ENCODE measurements at places on chromosomes 16 and 17.

DNA sequence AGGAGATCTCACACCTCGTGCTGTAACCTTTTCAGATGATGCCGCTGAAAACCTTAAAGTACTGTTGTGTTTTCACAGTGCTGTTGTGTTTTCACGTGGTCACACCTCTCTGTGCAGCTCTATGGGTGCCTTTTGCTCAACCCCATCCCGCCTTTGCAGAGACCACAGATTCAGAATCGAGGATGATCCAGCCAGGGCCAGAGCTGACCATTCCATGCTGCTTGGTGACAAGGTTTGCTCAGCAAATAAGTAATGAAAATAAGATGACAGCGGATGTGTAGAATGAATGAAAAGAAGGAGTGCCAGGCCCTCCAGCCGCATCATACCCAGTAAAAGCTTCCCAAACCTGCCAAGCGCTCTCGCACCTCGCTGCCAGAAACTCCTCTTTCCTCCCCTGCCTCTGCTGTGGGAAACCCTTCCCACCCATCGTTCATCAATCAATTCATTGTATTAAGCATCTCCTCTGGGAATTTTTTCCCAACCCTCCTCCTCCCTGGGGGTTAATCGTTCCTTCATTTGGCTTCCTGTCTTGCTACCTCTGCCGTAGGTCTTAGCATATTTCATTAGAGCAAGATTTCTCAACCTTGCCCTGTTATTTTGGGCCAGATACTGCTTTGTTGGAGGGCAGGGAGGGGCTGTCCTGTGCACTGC, 93.4 kb upstream of the CRHR1 start:
- no peak for DNase-seq

DNA sequence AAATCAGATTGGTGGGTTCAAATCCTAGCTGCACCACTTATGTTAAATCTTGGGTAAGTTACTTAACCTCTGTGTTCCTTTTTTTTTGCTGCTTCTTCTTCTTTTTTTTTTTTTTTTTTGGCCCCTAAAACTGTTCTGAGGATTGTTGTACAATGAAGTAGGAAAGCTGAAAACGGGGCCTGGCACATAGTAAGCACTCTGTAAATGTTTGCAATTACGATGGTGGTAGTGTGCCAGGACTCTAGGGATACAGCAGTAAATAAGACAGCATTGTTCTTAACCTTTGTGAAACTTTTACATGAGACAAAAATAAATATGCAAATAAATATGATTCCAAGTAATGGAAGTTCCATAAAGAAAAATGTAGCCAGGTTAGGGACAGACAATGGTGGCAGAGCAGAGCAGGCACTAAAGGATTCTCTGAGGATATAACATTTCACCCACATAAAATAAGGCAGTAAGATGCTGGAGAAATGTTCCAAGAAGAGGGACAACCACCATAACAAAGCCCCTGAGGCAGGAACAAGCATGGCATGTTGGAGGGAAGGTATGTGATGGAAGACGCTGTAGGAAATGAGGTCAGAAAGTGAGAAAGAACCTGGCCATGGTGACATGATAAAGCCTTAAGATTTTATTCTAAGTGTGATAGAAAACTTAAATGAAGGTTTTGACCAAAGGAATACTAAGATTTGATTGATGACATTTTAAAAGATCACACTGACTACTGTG, 127.3 kb downstream of the NLK start:
- no peak for DNase-seq

DNA sequence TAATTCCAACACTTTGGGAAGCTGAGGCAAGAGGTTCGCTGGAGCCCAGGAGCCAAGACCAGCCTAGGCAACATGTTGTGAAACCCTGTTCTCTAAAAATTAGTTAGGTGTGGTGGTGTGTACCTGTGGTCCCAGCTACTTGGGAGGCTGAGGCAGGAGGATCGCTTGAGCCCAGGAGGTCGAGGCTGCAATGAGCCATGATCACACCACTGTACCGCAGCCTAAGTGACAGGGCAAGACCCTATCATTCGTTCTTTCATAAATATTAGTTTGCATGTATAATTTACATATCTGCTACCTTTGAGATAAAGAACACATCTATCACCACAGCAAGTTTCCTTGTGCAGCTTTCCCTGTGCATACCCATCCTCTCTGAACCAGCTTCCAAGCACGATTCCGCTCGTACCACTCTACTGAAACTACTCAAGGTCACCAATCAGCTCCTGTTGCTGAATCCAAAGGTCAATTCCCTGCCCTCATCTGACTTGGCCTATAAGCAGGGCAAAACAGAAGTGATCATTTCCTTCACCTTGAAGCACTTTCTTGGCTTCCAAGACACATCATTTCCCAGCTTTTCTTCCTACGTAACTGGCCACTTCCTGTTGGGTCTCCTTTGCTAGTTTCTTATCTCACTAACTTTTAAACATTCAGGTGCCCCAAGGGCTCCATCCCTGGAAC, 49.1 kb downstream of the GRB2 start:
- DNase-seq = no peak

- no peak for DNase-seq
Measured at GRCh38 chr17:45273551-45273957, 11.7 kb upstream of the SPATA32 start.

DNA sequence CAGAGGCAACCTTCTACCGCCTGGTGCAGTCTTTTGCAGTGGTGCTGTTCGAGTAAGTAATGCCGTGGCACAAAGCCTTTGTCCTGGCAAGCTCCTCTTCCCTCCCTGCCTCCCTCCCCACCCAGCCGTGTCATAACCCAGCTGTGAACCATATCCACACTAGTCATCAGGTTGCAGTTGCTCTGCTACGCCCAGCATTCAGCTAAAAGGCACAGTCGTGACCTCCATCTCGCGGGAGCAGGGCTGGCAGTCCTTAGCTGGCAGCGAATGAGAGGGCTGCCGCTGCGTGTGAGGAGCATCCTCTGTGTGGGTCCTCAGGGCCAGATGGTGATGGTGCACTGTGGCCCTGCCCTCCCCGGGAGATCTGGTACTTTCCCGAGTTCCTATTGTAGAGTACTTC, 39.3 kb downstream of the CIBAR2 start:
- DNase-seq = peak; percentile 22

DNA sequence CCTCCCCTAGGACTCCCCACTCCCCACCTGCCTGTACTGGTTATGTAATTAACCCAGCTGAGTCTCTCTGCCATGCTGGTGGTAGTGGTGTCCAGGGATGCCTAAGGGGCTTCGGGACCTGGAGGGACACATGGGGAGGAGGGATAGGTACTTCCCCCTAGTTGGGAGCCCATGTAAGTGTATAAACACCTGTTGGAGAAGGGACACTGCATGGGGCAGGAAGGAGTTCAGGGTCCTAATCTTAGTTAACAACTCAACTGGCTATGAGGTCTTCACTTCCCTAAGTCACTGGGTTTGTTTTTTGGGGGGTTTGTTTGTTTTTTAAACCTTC, 1.3 kb downstream of the RASL10B start:
- DNase-seq = no peak

DNA sequence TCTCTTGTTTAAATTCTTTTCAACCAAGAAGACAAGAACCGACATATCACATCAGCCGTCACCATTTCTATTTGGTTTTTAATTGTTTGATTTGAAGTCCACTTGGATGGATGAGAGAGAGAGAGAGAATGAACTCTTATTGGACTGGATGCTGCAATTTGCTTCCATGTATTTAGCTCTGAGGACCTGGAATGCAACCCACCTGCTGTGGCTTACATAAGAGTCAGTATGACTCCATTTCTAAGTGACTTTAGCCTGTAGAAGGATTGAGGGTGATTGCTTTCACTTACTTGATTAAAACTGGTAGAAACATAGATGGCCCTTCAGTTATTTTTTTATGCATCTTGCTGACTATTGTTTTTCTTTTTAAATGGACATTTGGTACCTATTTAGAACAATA, 296.1 kb downstream of the CNTNAP4 start:
- no peak for DNase-seq

DNA sequence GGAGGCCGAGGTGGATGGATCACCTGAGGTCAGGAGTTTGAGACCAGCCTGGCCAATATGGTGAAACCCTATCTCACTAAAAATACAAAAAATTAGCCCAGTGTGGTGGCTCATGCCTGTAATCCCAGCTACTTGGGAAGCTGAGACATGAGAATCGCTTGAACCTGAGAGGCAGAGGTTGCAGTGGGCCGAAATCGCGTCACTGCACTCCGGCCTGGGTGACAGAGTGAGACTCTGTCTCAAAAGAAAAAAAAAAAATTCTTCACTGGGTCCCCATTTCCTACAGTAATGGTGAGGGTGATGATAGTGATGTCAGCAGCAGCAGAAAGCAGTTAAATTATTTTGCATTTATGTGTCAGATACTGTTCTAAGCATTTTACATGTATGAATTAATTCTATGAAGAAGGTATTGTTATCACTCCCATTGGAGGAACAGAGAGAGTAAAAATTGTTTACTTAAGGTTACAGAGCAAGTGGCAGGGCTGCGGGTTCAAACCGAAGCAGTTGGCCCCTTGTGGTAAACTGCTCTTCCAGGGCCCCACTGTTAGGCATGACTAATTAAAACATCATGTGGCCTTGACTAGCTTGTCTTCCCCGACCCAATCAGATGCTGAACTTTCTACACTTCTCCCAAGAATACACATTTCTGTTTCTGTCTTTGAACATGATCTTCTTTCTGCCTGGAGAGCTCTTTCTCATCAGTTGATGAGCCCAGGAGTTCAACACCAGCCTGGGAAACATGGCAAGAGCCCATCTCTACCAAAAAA, 45.8 kb downstream of the STAT3 start:
- peak; percentile 79 for DNase-seq

GRCh38 chr17:39208136-39208535, 8.1 kb downstream of the RPL19 start:
- no peak for DNase-seq

DNA sequence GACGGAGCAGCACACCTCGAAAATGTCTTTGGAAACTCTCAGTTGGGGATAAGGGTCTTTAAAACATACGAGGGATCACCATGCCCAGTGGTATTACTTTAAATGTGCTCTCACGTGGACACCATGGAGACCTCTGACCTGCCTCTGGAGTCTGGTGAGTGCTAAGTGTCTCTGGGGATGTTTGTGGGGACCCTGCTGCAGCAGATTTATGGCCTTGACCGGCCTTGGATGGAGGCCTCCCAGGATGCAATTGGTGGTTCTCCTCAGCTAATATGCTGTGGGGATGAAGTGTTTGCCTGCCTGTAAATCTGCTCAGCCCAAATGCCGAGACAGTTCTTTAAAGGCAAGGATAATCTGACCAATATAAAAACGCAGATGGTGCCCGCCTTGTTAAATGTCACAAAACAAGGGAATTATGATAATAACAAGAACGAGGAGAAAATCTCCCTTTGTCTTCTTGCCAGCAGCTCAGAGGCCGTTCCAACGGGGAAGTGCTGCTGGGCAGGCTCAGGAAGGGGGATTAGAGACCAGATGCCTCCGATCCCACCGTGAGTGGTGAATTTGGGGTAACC, 154.4 kb downstream of the ABCC12 start:
- DNase-seq = no peak
